ENCODE measurements at places on chromosomes 7 and 10.

DNA sequence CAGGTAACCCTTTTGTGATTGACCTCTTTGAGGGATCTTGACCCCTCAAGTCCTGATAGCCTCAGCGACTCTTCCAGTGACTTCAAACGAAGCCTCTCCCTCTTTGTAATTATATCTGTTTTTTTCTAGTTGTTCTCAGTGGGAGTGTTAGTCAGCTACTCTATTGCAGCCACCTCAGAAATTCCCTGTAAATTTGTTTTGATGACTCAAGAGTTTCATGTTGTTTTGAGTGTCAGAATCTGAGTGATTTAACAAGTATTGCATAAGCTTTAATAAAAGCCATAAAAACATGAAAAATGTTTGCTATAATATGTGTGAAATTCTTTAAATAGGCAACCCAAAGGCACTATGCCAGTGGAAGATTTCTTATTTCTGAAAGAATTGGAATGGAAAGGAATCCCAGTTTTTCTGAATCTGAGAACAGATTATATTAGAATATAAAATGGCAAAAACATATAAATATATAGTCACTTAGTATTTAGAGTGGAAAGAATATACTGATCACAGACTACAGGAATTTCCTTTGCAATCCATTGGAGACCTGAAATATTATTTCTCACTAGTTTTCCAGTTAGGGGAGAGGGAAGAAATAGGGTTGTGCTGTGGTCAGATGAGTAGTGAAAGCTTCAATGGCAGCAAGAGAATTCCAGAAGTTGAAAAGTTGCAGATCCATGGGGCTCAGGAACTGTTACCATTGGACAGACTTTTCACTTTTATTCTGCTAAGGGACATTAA, 94.4 kb upstream of the SEMA3C start:
- no peak for DNase-seq

DNA sequence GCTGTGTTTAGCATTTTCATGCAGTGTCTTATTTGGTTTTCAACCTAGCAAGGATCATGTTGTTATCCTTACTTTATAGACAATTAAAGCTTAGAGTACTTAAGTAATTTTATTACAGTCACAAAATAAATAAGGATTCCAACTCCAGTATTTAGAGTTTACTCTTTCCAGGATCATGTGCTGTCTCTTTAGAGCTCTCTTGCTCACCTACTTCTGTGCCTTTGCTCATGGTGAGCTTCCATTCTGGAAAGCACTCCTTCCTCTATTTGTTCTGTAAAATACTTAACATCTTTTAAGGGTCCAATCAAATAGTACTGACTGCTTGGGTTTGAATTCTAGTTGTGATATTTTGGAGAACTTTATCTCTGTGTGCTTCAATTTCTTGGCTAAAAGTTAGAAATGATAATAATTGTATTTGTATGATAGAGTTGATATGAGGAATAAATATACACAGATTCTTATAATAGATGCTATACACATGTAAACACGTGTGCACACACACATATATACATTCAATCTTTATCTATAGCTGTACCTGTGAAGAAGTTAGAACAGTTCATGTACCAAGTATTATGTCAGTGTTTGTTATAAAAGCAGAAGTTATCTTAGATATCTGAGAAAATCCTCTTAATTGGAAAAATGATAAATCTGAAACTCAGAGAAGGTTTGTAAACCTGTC, 18.2 kb upstream of the CALCR start:
- DNase-seq = no peak

- DNase-seq = no peak
These were observed 35.9 kb downstream of the PPP2R2D start for GRCh38 chr10:131936736-131937135.

GRCh38 chr7:130732980-130733930, 752 bp downstream of the KLF14 start:
- no peak for DNase-seq

- no peak for DNase-seq
These were observed 507.4 kb upstream of the PODXL start for GRCh38 chr7:132063800-132064199.

Data from activated gamma-delta T cell treated with anti-CD3 and anti-CD28 coated beads, Interleukin-2, amount 50 U/mL, for 16 hours (primary cell).